ENCODE measurements at places on chromosomes 5 and 9. TPM values are rescaled to one million over a fixed set of nuclear protein-coding genes. Genes with fewer than 3 reads are reported as not detected.

GRCh38 chr5:88674356-88675167 lies 208.4 kb downstream of the MEF2C start:
- no peak for DNase-seq

The GRIA1 gene
- total RNA-seq = not detected

GRCh38 chr5:141787376-141787775 lies 90.8 kb downstream of the PCDH1 start:
- no peak for DNase-seq

GRCh38 chr5:2651116-2651515 lies 100.4 kb downstream of the IRX2 start:
- no peak for DNase-seq
